Right ventricle myocardium superior (tissue), 1 donor: ENCODE measurements at places on chromosomes 5 and 9.

DNA sequence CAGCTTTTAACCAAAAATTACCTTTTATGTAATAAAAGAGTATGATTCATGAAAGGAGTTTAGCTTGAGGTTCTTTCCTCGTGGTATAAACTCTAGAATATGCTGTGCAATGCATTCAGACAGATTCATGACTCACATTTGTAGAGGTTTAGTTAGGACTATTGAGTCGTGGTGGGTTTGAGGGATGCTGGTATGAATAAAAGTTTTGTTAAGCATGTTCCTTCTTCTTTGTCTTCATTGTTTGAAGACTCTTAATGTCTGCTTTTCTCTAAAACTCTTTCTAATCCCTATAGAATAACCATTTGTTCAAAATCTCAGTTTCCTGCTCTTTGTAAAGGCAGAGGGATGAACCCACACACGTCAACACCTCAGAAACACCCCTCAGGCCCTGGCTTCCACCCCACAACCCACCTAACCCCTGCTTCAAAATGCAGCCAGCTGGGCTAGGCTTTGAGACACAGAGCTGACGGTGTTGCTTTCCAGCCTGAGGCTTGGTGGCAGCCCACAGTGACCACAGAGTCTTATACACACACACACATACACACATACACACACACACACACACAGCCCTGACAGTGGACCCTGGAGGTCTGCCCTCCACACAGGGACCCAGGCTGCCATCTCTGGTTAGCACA is 69.0 kb upstream of the IRX1 start:
- no peak for DNase-seq

- DNase-seq = peak; percentile 55
Measured at GRCh38 chr5:95620870-95621838, 1.3 kb downstream of the GPR150 start.

GRCh38 chr5:96320797-96321196 is 112.3 kb downstream of the PCSK1 start:
- DNase-seq = no peak

DNA sequence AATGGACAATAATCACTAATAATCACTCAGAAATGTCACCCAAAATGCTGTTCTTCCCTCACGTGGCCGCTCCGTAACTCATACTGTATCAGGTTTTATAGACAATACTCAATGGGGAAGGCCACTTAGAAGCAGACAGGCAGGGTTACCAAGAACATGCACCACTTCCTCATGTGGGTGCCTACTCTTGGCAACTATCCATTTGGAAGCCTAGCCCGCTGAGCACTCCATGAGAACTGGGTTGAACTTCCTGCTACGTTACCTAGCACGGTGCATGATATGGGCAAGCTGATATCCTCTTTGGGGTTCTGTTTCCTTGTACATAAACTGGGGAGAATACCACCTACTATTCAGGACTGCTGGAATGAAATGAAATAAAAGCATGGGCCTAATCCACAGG is 14.3 kb downstream of the DAP start:
- no peak for DNase-seq

DNA sequence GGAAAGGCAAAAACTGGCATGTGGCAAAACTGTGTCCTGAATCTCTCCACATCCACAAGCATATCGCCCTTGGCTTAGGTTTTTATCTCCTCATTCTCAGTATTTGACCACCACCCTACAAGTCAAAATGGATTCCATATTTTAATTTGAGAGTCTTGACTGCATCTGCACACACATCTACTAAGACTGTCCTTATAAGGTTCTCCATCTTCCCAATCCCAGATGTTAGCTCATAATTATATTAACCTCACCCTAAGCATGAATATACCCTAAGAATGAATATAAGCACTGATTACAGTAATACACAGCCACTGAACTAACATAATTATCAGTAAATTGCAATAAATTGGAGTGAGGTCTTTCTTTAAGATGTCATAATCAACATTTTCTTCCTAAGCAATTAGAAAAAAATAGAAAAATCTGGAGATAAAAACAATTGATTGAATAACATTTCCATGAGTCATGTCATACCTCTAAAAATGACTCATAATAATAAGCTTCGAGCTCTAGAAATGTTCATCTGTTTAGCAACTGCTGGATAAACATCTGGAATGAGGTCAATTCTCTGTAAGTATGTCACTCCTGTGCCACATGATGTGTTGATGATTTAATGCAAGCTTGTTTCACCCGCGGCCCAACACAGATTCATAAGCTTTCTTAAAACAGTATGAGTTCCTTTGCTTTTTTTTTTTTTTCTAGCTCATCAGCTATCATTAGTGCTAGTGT is 39.9 kb upstream of the PAM start:
- DNase-seq = no peak

DNA sequence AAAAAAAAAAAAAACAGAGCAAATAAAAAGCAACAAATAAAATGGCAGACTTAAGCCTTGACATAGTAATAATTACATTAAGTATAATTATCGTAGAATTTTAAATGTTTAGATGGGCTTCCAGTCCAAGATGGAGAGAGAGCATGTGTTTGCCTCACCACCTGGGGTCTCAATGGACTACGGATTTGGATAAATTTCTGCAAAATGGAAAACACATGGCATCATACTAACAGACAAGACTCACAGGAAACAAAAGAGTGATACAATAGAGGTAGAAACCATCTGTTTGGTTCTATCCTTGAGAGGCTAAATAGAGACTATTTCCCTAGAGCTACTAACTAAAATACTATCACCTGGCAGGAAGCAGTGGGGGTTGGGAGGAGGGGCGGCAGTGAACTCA is 144.3 kb downstream of the MUSK start:
- DNase-seq = no peak

- peak; percentile 70 for DNase-seq
Measured at GRCh38 chr5:32027717-32028458, 146.2 kb downstream of the GOLPH3 start.

- DNase-seq = no peak
Measured at GRCh38 chr9:20084125-20084524, 295.3 kb upstream of the SLC24A2 start.

DNA sequence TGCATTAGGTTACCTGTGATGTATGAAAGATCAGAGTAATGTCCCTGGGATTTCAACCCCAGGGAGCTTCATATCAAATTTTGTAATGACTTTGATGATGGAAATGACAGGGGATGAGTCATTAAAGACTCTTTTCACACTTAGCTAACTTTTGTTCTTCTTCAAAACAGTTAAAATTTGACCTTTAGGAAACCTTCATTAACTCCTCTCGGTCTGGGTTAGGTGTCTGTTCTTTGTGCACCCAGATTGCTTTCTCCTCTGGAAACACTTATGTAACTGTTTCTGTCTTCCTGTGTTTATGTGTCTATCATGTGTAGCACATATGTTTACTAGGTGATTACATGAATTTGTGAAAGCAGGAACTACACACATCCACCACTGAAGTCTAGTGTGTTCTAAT is 1.6 kb downstream of the SRFBP1 start:
- no peak for DNase-seq

GRCh38 chr9:70772601-70773000 is 348.8 kb downstream of the TRPM3 start:
- no peak for DNase-seq

DNA sequence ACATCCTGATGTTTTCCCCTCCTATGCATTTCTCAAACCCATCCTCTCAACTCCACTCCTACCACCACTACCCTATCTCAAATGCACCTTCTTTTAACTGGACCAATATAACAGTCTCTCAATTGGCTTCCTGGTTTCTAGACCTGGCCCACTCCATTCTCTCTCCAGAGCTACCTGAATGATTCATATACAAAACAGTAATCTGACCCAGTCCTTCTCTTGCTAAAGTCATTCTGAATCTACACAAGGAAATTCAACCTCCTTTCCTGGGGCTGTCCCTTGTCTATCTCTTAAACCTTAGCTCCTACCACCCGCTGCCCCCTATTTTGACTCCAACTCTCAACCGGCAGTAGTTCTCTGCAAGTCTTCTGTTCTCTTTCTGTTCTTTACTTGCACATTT is 97.2 kb downstream of the PCSK1 start:
- no peak for DNase-seq

DNA sequence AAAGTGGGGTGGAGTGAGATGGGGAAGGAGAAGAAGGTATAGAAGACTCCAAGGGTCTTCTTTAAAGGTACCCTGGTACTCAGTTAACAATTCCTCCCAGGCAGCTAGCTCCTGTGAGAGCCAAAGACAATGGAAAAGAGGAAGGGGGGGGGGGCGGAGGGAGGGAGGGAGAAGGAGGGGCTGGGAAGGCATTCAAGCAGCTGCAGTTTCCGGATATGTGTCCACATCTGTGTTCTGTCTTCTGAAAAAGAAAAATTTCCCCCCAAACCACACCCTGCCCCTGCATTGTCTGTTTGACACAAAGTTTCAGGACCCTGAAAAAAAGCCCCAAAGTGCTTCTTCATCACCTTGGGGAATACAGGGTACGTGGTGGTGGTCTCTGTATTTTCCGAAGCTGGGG is 11.1 kb downstream of the SPRY4 start:
- no peak for DNase-seq

- peak; percentile 52 for DNase-seq
Measured at GRCh38 chr5:151719228-151720000, 32.7 kb upstream of the SPARC start.

DNA sequence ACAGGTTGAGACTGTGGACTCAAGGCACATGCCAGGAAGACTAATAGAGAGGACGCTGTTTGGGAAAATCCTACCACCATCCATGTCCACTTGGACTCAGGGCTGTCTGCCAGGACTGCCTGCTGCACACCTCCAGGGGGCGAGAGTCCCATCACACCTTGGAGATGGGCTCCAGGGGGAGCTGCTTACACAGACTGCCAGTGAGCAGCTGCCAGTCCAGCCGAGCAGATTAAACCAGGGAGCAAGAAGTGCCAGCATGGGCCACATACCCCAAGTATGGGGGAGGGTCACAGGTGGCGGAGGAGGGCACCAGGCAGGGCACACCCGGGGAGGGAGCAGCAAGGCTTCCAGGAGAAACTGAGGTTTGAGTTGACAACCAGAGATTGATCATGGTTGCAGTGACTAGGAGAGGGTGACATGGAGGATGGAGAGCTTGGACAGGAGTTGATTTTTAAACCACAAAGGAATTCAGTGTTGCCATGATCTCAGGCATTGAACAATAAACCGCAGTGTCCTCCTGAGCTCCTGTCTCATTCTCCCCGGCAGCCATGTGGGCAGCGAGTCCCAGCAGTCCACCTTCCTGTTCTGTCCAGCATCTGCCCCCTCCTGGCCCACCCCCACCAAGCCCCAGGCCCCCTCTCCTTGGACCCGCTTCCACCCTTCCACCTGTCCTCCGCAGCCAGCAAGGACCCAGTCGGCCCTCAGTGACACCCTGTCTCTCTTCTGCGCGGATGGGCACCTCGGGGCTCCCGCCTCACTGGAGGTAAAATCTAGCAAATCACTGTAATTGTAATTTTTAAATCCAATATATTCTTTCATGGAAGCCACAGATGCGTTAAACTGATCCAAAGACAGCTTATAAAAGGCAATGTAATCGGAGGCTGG is 3.1 kb upstream of the VAV2 start:
- peak; percentile 26 for DNase-seq

DNA sequence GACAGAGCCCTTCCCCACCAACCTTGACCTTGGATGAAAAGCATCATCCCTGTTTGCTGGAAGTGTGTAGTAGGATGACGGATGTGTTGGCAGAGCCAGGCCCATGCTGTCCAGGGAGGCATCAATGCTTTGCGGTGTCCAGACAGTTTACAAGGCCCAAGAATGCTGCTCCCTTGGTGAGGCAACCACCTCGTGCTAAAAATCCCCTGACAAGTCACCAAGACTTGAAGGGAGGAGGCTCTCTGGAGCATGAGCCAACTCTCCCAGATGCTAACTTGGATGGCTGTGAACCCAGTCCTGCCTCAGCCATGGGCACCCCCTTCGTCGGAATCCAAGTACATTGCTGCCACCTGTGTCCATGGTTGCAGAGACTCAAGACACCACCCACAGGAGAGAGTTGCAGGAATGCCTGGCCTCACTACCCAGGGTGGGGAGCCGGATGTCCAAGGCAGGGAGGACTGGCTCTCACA is 9.5 kb upstream of the NKD2 start:
- peak; percentile 38 for DNase-seq

- DNase-seq = no peak
Measured at GRCh38 chr5:107576736-107577393, 93.9 kb downstream of the EFNA5 start.

DNA sequence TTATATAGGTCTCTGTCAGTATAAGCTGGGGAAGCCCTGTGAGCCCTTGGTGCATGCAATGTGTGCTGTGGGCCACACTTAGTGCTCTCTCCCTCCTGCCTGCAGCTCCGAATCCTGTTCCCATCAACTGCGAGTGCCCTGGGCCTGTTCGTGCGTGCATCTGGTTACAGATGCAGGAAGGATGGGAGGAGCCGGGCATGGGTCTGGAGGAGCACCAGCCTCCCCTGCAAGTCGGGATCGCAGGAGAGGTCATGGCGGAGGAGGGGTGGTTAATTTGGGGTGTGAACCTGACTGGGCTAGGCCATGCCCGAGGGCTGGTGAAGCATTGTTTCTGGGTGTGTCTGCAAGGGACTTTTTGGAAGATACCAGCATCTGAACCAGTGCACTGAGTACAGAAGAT is 274.6 kb upstream of the IRX4 start:
- no peak for DNase-seq

- DNase-seq = no peak
Measured at GRCh38 chr5:4866131-4866659, 273.9 kb upstream of the ADAMTS16 start.

DNA sequence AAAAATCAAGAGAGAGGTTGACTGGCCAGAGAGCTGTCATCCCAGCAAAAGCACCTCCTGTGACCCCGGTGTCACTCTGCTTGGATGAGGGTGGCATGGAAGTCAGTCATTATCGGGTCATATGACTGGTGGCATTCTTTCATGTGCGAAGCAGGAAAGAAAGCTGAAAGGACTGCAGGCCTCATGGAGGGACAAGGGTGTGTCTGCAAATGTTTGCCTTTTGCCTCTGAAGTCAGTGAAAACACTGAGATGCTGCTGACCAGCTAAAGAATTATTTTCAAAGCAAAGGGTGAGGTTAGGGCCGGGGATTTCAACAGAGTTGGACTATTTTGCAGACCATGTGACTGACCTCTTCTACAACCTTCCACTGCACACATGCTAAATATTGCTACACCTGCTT is 298.3 kb downstream of the CSNK1G3 start:
- DNase-seq = peak; percentile 43

GRCh38 chr9:121240472-121241135 is 27.4 kb upstream of the GSN start:
- DNase-seq = no peak

GRCh38 chr5:66713998-66714397 is 117.8 kb downstream of the MAST4 start:
- no peak for DNase-seq

DNA sequence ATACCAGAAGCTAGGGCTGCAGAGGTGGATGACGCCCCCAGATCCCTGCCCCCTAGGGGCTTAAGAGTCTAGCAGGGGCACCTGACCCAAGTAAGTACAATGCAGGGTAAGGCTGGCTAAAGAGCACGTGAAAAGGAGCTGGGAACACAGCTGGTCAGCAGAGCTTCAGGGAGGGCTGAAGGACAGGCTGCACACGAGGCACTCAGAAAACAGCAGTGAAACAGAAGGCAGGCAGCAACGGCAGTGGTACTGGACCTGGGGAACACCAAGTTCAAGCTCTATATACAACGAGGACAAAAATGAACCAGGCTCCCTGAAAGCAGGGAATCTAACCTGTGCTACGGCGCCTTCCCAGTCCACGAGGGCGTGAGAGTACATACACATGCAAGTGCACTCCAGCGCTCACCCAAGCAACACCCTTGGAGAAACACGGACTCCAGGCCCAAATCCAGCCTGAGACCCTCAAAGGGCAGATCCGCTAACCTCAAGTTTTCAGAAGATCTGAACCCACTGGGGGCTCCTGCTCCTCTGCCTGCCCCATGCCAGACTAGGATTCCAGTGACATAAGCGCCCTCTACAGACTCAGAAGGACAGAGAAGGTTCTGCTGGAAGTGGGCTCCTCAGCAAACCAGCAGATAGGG is 57.4 kb downstream of the PSMB7 start:
- no peak for DNase-seq
